NCI-H82 (cell line): ENCODE measurements at places on chromosomes 4 and X.
A peak's percentile ranks its signal among the peaks of the same experiment; 100 is the strongest.

GRCh38 chrX:99603091-99603814, 806.8 kb downstream of the PCDH19 start:
- DNase-seq, result peak; percentile 7

DNA sequence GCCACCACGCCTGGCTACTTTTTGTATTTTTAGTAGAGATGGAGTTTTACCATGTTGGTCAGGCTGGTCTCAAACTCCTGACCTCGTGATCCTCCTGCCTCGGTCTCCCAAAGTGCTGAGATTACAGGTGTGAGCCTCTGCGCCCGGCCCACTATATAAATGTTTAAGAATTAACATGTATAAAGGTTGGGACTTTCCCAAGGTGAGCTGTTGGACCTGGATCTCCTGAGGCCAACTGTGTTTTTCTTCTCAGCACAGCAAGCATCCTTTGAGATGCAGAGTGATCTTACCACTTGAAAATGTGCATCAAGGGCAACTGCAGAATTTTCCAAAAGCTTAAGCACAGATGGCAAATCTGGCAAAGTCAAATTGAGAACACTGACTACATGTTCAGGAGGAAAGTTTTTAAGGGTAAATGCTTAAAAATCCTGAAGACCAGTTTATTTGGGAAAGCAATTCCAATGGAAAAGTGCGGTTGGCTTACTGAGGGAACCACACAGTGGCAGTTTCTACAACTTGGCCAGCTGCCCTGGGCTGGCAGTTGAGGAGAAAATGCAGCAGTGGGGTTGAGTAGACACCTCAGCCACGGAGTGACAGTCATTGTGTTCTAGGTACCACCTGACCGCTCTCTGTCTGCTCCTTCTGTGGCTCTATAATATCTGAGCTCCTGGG, 168.9 kb downstream of the CBR4 start:
- DNase-seq, result no peak

DNA sequence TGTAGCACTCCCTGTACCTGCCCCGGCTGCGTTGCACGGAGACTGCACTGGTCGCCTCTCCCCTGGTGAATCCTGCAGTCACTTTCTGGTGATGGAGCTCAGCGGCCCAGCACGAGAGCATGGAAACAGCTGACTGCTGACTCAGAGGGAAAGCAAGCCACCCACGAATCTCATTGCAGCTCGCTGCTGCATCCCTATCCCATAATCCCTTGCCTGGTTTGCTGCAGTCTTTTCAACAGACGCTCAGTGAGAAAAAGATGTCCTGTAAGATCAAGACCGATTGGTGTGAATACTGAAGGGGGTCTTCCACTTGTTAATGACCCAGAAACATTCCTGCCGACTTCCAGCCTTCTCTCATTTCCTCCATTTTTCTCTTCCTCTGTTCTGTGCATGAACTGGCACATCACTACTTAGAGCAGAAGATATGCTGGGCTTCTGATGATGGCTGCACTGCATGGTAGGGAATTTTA, 52.9 kb downstream of the TRIM2 start:
- peak; percentile 79 for DNase-seq

DNA sequence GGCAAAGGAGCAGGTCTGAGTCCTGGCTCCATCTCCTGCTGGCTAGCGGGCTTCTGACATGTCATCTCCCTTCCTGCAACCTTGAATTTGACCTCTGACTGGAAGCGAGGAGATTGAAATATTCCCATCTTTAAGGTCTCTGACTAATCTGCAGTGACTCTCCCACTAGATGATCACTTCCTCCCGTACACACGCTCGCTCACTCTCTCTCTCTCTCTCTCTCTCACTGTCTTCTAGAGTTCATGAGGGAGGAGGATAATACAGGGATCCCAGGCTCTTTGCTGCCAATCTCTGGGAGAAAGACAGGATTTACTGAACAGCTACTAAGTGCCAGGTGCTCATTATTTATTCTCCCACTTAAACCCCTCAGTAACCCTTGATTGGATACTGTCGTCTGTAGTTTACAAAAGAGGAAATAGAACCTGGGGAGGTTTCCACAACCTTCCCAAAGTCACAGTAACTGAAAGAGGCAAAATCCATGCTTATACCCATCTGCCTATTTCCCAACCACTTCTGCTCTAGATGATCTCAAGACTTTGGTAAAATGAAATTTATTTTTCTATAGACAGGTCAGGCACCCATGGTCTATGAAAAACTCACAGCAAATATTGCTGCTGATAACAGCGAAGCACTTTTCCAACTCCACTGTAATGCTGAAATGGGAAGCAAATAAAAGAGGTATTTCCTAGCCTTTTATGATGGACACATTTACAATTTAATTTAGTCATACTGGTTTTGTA, 193.5 kb upstream of the C1QTNF7 start:
- no peak for DNase-seq

DNA sequence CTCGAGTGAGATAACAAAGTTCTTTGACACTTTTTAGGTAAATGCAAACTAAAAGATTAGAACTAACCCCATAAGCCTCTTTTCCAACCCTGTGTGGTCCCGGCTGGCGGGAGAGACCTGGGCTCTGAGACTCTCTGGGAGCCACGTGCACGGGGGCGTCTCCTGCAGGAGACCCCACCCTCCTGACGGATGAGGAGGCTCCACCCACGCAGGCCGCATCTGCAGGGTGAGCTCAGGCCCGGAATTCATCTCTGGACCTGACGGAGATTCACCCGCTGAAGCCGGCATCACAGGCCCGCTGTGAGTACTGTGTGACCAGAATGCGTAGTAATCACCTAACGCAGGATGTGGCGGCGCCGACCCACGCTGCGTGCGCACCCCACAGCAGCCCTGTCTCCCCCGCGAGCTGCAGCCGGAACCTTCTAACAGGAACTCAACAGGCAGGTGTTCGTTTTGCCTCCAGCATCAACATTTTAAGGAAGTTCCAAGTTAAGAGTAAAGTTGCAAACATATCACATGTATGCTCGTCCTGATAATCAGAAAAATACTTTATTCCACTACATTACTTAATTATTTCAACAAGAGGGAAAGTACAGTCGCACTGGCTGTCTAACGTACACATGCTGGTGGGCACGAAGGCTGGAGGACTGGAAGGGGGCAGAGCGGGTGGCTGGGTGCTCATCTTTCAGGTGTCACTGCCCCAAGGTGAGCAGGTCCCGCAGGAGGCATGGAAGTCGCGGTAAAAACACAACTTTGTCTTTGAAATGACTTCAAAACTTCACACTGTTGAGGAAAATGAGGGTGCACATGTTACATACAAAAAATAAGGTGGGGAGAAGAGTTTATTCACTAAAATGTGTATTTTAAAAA, 44.5 kb downstream of the FGFRL1 start:
- DNase-seq, result peak; percentile 46
